ENCODE measurements at places on chromosomes 1 and 21.

DNA sequence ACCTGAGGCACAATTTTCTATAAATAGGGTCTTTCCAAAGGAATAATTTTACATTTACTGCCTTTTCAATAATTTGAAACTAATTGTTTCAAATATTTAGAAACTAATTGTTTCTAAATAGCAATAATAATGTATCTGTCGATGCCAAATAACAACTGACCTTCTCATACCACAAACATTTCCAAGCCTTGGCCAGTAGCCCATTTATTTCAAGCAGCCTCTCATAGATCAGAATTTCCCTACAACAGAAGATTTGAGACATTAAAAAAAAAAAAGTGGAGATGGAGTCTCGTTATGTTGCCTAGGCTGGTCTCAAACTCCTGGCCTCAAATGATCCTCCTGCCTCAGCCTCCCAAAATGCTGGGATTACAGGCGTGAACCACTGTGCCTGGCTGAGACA, 2.1 kb upstream of the GFI1 start:
- DNase-seq, result no peak

DNA sequence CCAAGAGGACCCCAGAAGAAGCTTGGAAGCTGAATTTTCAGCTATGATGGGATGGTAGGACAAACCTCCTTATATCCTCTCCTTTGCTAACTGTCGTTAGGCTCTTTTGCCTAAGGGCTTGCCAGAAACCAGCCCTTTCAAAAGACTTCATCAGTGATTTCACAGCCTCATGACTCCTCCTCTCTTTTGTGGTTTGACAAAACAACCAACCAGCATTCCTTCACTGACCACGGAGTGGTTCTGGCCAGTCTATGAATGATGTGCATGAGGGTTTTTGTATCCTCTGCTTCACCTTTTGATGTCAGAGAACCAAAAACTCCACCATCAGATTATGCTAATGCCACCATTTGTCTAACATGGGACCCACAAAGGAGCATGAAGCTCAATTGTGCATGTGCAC, 116.9 kb upstream of the COA6 start:
- no peak for DNase-seq

GRCh38 chr1:151909167-151910149, at the start of gene THEM4:
TSS of gene THEM4 (minus strand) at chr1:151909511. CDS start at chr1:151909458, 53 bp downstream.
- no peak for DNase-seq

- no peak for DNase-seq
These were observed 95.1 kb downstream of the RERE start for GRCh38 chr1:8722366-8722765.

GRCh38 chr1:42860339-42861013, 14.1 kb downstream of the ZNF691 start:
- no peak for DNase-seq

- DNase-seq, result no peak
These were observed 181.8 kb upstream of the L1TD1 start for GRCh38 chr1:62012836-62013235.

- no peak for DNase-seq
These were observed 168.4 kb downstream of the PCNX2 start for GRCh38 chr1:233127157-233127556.

- no peak for DNase-seq
These were observed 7.1 kb upstream of the CAPN2 start for GRCh38 chr1:223704921-223705878.

GRCh38 chr1:200873671-200874397, 1.1 kb downstream of the GPR25 start:
- no peak for DNase-seq

DNA sequence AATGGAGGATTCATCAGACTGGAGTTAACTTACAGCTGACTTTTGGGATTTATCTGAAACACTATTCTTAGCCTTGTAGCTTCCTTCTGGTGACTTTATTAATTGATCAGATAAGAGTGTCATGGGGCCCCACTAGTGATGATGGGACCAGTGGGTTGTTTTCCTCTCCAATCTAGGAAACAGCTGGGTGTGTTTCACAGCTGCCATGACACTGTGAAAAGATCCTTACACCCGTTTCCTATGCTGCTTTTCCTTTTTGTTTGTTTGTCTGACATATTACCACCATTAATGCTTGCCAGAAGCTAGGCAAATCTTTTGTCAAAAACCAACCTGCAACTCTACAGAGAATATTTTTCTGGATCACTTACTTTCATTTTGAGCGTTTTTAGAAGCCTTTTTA, 86.2 kb downstream of the ZBTB18 start:
- no peak for DNase-seq

GRCh38 chr1:153400244-153400643, 9.4 kb upstream of the S100A8 start:
- DNase-seq, result no peak

DNA sequence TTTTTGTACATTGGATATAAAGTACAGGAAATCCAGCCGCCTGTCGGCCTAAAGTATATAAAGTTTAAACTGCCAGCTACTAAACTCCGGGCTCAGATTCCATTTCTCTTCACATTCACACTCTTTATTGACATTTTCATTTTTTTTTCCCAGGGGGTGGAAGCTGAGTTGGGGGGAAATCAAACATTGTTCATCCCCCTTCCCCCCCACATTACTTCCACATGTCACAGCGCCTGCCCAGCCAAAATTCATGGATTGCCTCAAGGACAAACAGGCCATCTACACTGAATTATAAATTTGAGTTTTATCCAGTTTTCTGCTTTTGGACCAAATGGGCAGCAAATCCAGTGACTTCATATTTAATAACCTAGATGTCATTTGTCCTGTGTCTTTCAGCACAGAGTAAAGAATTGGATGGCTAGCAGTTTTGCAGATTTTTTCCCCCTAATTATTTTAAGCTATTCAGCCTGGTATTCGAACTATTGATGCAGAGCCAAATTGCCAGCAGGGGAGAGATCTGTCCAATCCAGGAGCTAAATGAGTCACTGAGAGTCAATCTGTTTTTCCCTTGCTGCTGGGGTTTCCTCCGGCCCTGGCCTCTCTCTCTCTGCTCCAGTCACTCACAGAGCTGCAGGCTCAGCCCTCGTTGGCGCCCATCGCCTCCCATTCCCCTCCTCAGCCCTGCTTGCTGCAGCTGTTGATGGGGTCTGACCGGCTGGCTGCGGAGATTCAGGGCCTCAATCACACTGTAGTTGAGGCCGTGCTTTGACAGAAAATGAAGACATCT, 98.0 kb downstream of the LMO4 start:
- no peak for DNase-seq

GRCh38 chr21:32182449-32182848, 96.4 kb downstream of the MIS18A start:
- no peak for DNase-seq

DNA sequence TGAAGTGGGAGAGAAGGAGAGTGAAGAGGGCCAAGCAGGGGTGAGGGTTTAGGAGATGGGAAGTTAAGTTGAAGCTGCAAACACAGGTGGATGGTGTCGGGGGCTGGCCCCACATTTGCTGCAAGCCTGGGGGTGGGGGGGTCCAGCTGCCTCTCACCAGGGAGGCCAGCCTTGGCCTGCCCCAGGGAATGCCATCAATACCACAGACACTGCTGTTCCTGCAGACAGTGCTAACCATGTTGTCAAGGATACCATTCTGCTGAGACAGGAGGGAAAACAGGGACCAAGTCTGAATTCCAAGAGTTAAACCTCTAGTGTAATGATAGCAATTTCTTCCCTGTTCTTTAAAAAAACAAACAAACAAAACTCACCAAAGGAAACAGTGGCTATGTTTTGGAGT, 8.0 kb downstream of the MECR start:
- no peak for DNase-seq

DNA sequence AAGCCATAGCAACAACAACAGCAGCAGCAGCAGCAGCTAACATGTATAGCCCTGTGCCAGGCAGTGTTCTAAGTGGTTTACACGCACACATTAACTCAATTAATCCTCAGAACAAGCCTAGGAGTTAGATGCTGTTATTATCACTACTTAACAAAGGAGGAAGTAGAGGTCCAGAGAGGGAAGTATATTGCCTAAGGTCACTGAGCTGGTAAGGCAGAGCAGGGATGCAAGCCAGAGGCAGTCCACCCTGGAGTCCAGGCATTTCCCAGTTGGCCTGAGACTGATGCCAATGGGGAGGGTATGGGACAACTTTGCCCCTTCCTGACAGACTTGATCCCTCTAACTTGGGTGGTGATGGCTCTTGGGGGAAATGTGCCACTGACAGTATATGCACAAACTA, 6.8 kb downstream of the CDC14A start:
- no peak for DNase-seq

- DNase-seq, result no peak
These were observed 401.8 kb downstream of the SRGAP2C start for GRCh38 chr1:121586369-121587229.

- DNase-seq, result no peak
These were observed 85.9 kb upstream of the IVNS1ABP start for GRCh38 chr1:185402930-185403329.

DNA sequence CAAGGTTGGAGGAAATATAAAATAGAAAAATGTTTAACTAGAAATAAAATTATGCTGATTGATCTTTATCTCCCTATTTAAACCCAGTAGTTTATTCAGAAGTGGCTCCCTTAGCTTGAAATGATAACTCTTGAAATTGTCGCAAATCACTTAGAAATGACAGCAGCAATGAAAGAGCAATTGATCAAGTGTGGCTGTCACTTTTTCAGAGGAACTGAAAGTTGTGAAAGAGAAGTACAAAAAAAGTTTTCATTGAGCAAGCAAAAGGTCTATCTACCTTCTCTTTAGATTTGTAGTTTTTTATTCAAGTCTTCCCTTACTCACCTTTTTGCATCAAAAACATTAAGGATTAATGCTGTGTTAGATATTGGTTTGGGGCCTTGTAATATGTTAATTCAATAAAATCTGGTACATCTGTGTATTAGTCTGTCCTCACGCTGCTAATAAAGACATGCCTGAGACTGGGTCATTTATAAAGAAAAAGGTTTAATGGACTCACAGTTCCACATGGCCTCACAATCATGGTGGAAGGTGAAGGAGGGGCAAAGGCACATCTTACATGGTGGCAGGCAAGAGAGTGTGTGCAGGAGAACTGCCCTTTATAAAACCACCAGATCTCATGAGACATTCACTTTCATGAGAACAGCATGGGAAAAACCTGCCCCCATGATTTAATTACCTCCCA, 48.3 kb downstream of the LRRC8C start:
- no peak for DNase-seq

DNA sequence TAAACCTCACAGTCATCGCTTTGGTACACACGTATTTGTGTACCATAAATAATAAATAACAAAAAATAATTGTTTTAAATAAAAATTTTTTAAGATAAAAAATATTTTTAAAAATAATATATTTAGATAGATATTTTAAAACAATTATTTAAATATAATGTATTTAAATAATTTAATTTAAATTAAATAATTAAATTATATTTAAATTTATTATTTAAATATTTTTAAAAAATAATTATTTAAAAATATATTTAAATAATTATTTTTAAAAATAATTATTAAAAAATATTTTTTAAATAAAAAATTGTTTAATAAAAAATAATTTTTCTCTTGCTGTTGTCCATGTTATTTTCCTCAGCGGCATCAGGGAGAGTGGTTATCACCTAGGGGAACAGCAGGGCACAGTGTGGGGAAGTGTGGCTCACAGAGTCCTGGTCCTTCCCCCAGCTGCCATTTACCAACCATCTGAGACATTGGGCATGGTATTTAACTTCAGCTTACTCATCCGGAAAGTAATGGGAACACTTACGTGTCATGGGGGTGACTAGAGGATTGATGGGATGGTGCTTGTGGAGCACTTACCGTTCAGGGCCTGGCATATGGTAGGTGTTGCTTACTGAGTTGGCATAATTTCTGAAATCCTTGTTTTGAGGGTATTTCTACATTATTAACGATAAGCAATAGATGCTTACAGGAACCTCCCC, 92.9 kb upstream of the TSPAN2 start:
- DNase-seq, result peak; percentile 40

DNA sequence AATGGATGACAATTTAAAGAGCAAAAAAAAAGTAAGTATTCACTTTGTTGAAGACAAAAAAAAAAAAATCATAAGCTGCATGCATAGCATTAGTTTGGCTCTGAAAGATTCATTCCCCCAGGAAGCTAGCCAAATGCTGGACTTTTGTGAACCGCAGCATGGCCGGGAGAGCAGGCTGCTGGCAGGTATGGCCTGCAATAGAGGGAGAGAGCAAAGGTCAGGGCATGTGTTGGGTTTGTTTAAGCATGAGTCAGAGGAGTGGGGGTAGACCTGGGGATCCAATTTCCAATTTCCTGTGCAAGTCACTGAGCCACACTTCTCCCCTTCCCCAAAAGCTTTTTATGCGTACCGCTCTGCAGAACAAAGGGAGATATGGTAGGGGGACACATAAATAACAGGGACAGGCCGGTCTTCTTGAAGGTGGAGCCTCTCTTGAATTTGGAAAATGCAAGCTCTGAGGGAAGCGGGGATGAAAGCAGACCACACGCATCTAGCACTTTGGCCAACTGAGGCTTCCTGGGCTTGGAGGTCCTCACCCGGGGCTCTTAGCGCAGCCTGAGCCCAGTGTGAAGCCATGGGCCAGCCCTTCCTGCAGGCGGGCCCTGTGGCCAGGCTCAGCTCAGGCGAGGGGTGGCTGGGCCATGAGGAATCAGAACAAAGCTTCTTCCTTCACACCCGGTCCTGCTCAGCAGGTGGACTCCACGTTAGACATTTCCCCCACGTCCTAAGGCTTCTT, 171.1 kb downstream of the TOMM20 start:
- DNase-seq, result no peak

DNA sequence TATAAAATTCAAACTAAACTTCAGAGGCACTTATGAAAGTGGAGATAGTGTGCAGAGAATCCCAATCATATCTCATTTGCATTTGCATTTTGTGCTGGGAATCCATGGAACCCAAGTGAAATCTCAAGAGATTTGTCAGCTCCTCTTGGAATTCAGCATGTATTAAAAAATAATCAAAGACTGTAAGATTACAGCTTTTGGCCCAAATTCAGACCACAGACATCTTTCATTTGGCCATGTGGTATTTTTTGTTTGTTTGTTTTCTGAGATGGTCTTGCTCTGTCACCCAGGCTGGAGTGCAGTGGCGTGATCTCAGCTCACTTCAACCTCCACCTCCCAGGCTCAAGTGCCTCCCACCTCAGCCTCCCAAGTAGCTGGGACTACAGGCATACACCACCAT, 3.8 kb upstream of the CACYBP start:
- DNase-seq, result no peak

- no peak for DNase-seq
These were observed 106.1 kb downstream of the SEC16B start for GRCh38 chr1:177863796-177864195.

GRCh38 chr1:220884981-220885918, 6.0 kb downstream of the HLX start:
- DNase-seq, result no peak
